8988T (cell line): ENCODE measurements at places on chromosomes 4 and X.

GRCh38 chr4:153345012-153345981, 809 bp downstream of the MND1 start:
- peak; percentile 8 for DNase-seq

GRCh38 chrX:28491941-28492340, 95.3 kb upstream of the IL1RAPL1 start:
- DNase-seq = no peak

- DNase-seq = no peak
These were observed 1142.2 kb downstream of the ARAP2 start for GRCh38 chr4:35102066-35102465.

GRCh38 chrX:101460669-101461068, 24.6 kb upstream of the ARMCX4 start:
- DNase-seq = no peak

DNA sequence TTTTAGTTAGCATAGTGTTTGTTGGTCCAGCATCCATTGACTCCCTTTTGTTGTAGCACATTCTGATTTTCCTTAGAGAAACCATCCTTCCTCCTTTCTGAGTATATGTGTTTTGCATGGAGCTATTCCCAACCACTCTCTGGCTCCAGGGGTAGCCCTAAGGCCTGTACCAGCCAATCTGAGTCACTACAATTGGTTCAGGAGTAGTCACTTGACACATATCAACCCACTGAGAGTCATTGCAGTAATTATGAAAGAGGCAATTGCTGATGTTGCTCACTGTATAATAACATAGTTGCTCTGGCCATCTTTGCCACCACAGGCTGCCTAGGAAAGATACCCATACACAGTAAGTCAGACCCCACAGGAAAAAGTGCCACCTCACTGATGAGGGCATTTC, 71.2 kb upstream of the GRID2 start:
- DNase-seq = no peak

DNA sequence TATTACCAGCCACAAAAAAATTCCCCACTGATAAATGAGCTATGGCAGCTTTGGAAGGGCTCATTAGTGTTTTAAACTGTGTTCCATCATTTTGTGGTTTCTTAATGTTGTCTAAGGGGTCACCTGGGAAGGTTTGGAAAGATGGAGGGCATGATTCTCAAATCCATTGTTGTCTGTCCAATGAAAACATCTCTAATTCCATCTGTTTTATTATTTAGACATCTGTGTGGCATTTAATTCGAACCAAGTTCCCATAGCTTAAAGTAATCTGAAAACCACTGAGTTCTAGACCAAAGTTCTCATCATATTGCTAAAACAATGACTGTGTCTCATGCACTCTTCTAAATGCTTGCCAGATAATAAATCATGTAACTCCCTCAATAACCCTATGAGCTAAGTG, 103.8 kb upstream of the PPP3CA start:
- DNase-seq = no peak

- no peak for DNase-seq
These were observed 35.3 kb upstream of the CXCL8 start for GRCh38 chr4:73705056-73705432.

DNA sequence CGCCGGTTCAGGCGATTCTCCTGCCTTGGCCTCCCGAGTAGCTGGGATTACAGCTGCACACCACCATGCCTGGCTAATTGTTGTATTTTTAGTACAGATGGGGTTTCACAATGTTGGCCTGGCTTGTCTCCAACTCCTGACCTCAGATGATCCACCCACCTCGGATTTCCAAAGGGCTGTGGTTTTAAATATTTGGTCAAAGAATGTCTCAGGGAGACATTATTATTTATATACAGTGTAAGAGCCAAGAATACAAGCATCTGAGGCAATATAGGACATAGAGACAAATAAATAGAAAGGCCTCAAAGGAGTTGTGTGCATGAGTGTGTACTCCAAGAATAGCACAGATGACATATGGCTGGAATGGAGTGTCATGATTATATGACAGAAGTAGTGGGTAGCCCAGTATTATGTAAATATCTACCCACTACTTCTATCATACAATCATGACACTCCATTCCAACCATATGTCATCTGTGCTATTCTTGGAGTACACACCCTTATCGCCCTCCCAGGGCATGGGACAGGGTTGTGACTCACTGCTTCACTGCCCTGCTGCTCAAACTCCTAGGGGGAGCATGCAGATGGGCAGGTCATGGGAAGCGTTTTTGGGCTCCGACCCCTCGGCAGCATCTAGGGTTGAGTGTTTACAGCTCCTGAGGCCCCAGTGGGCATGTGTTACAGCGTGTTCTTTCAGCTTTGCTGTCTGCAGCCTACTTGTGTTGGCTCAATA, 1649.8 kb upstream of the PCDH10 start:
- DNase-seq = no peak

DNA sequence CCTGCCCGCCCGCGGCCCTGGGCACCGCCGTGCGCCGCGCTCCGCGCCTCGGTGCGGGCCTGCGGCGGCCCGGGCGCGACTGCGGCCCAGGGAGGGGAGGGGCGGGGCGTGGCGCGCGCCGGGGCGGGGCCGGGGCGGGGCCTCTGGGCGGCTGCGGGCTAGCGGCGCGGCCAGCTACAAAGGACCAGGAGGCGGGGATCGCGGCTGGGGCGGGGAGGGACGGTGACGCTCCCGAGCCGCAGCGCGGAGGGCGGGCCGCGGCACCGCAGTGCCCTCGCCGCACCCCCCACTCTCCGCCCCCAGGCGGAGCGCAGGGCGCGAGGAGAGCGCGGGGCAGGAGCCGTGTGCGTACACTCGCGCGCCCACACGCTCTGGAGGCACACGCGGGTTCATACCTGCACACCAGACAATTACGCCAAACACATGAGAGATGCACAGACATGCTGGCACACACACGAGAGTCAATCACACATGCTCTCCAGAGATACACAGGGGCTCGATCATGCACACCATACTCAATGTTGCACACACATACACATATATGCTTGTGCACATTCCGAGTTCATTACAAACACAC, at the start of gene CRMP1:
Gene CRMP1, minus strand, starts transcription at position 83 of the 577 bp plus-strand sequence. CDS start 117 bp downstream, outside the sequence.
- DNase-seq = peak; percentile 34

DNA sequence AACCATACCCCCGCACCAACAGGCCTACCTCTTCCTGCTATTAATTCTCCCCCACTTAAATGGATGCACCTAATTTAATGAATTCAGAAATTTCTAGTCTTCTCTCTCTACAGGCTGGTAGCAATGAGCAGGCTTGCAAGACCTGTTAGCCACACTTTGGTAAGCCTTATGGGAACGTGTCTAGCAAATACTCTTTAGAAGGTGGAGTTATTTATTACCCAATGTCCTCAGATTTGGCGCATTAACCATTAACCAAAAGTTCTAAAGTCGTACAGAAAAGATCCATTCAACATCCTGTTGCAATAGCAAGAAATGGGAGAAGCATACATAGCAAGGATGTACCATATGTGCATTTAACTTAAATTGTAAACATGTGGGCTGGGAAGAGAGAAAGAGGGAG, 47.5 kb downstream of the SLITRK2 start:
- no peak for DNase-seq

DNA sequence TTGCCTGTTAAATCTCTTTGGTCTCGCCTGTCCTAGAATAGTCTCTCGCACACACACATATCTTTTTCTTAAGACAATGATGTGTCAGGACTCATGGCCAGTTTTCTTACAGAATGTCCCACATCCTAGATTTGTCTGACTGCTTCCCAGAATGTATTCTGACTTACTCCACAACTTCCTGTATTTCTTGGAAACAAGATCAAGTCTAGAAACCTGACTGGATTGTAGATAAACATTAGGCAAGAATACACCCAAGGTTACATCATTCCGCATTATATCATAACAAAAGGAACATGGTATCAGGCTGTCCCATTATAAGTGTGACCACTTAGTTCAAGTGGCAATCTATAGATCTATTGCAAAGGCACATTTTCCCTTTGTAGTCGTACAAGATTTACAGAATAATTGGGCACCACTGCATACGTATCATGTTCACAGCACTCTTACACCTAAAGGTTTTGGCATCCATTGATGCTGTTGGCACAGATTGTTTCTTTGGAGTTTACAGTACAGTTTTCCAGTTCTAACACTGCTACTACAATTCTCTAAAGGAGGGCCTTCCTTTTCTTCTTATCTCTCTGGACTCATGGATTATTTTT, 56.4 kb downstream of the FBXW7 start:
- no peak for DNase-seq

DNA sequence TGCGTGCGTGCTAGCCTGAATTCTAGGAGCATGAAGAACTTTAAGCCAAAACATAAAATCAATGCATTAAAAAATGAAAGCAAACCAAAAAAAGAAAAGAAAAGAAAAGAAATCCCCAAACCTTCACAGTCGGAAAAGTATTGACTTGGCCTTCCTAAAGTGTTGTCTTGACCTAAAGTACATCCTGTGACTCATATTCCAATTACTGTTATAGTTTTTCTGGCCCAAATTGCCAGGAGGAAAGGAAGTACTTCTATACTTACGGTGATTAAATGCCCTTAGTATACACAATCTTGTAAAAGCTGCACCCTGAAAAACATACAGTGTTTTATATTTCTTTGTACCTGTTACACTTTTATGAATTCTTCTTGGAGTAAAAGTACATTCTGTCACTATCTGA, 512.8 kb downstream of the ANKRD50 start:
- no peak for DNase-seq

GRCh38 chr4:83180431-83180968, 66.0 kb upstream of the PLAC8 start:
- DNase-seq = no peak

DNA sequence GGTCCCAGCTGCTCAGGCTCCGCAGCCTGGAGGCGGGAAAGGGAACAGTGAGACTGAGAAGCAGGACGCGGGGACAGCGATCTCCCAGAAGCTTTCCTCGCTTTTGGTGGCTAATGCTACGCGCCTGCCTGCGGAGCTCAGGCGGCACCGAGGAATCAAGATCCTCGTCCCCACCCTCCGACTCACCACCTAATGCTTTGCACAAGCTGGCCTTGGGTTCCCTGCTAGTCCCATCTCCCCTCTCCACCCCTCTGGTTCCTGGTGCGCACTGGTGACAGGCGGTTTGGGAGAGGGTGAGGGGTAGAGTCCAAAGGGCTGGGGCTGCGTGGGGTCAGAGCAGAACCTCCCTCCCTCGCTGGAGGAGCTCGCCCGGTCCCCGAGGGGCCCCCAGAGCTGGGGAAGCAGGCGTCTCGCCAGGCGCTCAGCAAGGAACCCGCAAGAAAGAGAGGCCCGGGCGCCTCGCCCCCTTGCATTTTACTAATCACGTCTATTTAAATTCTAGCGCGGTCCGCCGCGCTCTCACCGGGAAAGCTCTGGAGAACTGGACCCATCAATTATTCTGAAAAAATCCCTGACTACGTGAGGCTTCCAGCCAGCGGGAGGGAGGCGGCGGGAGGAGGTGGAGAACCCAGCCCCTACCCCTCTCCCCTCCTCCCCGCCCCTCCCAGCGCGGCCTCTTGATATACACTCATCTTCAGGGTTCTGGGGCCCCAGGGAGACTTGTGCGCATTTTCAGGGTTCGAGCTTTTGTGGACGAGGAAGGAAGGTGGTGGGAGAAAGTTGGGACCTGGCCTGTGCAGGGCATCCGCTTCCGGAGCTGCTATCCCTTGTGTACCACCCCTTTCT, 9.1 kb downstream of the POU4F2 start:
- no peak for DNase-seq

- no peak for DNase-seq
These were observed 114.6 kb upstream of the CBR4 start for GRCh38 chr4:169124661-169125060.

GRCh38 chrX:2192584-2193272, 308.0 kb downstream of the DHRSX start:
- no peak for DNase-seq

GRCh38 chr4:13611283-13611842, 16.2 kb downstream of the BOD1L1 start:
- DNase-seq = no peak

DNA sequence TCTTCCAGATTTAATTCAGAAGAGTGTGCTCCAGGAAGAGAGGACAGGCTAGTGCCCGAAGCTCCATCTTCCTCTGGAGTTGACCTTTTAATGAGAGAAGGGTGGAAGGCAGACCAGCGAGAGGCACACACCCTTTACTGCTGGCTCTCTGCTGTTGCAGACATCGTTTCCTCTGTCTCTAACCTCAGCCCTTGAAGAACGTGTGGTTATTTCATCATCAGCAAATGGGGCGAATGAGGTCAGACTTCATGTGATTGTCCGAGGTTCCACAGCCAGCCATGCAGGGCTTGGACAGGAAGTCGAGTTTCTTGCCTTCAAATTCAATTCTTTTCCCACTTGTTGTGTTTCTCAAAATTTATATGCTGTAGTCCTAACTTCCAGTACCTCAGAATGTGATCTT, 155.2 kb upstream of the MSX1 start:
- no peak for DNase-seq

DNA sequence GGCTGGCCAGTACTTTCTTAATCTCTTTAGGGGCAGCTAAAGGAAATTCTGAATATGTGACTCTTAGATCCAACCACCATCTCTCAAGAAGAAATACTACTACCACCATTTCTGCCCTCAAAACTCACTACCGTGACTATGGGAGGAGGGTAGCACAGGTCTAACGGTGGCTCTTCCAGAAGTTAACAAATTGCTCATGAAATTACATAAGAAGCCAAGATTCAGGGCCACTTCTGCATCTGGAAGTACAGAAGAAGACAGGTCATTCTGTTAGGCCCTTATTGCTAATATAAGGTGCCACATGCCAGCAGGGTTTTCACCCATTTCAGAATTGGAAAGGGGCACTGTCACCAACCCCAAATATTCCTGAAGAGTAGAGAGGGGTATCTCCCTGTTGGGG, 19.6 kb upstream of the NKRF start:
- DNase-seq = no peak

DNA sequence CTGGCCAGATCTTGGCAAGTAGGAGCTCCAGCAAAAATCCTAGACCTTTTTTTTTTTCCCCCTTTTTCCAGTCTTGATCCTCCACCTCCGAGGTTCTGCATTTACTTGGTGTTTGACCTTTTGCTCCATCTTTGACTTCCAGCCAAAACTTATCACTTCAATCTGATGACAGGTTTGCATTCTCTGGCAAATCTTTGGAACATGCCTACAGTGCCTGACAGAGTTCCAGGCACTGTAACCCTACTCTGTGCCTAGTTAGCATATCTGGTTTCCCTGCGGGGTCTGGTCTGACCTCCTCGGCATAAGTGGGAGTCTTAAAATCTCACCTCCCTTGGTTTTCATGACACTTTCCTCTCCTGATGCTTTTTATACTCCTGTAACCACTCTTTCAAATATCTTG, 39.4 kb upstream of the NR3C2 start:
- DNase-seq = no peak

GRCh38 chr4:86356425-86357210, 3.2 kb downstream of the MAPK10 start:
- no peak for DNase-seq

DNA sequence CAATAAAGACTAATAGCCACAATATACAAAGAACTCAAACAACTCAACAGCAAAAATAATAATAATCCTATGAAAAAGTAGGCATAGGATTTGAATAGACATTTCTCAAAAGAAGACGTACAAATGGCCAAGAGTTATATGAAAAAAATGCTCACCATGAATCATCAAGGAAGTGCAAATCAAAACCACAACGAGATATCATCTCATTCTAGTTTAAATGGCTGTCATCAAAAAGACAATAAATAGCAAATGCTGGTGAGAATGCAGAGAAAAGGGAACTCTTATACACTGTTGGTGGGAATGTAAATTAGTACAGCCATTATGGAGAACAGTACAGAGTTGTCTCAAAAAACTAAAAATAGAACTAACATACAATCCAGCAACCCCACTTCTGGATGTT, 18.8 kb downstream of the TLR6 start:
- DNase-seq = no peak

- no peak for DNase-seq
These were observed 6.8 kb downstream of the SEPTIN6 start for GRCh38 chrX:119686087-119686691.
